ENCODE measurements at places on chromosomes 3 and 15.
A peak's percentile ranks its signal among the peaks of the same experiment; 100 is the strongest.

DNA sequence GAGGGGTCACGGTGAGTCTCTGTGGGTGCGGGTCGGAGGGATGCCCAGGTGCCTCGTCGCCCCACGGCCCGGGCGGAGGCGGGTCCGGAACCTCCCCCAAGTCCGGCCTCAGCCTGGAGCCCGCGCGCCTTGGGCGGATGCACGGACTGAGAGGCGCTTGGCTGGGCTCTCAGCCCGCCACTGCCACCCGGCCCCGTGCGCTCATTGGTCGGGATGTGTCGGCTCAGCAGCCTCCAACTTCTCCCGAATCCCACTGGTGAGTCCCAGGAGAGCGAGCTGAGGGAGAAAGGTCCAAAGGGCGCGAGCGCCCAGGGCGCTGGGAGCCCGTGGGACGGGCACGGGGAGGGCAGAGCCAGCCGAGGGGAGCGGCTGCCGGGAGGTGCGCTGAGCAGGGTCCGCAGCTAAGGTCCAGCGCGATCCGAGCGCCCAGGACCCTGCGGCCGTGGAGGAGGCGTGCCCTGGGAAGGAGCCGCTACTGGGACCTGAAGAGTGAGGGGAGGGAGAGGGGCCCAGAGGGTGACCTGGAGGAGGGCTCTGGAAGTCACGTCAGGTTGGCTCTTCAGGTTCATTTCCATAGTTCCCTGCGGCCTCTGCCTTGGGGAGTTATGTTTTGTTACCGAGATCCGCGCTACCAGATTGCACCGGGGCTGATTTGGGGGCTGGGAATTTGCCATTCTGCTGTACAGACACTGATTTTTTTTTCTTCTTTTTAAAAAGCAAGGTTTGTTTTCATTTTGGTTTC is at the start of gene MME:
TSS of gene MME (plus strand) at position 574 of the 742 bp plus-strand sequence. CDS start 3,849 bp downstream, outside the sequence.
- peak; percentile 66 for DNase-seq

DNA sequence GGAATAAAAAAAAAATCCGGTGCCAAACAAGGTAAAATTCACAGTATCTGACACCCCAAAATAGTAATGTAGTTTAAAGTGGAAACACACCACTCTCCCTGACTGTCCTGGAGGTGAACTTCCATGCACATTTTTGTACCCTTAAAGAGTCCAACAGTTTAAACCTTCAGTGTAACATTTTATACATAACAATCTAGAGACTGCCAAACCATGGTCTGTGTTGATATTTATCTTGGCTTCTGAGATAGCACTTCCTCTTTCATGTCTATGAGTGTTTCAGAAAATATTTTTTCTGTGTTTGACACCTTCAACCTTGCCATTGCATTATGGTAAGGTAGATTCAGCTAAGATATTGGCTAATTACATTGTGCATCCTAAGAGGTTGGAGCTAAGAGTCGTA is 13.9 kb downstream of the TMEM45A start:
- no peak for DNase-seq

- no peak for DNase-seq
These were observed 34.5 kb downstream of the VPS8 start for GRCh38 chr3:184846496-184846895.

GRCh38 chr15:83694536-83694935 is 40.6 kb downstream of the ADAMTSL3 start:
- no peak for DNase-seq

GRCh38 chr15:76274821-76275220 is 36.4 kb downstream of the ETFA start:
- DNase-seq: no peak

DNA sequence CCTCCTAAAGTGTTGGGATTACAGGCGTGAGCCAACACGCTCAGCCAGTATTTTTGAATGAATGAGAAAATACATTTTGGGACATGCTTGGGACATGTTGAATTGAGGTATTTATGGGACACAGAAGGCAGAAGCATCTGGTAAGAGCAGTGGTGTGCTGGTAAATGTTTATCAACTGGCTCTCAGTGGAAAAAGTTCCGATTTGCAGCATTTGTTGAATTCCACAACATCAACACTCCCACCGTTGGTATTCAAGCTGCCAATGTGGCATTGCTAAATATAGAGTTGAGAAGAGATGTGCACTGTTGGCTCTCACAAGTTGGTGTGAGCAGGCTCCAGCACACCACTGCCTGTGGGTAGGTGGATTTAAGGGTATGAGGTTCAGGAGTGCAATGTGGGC is 35.8 kb upstream of the LRRFIP2 start:
- DNase-seq: no peak

GRCh38 chr3:51389423-51390183 is 1.5 kb upstream of the RBM15B start:
- peak; percentile 55 for DNase-seq

DNA sequence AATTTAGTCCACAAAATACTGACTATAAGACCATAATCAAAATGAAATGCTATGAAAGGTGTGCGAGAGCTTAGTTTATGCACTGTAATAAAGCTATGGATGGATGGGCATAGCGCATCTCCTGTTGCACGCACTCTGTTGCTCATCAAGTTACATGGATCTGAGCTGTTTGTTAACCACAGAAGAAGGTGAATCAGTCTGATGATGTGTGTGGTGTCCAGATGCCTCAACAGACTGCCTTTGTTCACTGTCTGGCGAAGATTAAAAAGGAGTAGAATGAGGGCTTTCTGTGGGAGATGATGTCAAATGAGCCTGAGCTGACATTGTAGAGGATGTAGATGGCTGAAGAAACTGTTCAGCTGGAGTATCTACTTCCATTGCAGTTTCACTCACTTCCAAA is 36.1 kb downstream of the NSMCE3 start:
- no peak for DNase-seq

- no peak for DNase-seq
These were observed 15.7 kb upstream of the RPS27L start for GRCh38 chr15:63172851-63173451.

DNA sequence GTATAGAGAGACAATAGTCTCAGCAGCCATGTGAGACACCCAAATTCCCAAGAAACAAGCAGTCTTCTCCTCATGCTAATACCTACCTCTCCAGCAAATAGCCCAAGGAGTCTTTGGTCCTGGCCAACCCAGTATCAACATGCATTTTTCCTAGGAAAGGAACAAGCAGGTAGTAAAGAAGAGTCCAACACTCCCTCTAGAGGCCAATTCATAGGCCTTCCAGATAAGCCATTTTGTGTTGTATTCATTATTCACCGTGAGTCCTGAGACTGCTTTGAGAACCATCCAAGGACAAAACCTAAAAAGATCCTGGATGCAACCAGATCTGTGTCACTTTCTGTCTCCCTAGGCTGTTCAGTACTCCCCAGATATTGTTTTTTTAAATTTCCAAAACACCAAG is 63.6 kb upstream of the SNTN start:
- no peak for DNase-seq

GRCh38 chr15:75674366-75674765 is 26.7 kb downstream of the SNX33 start:
- no peak for DNase-seq

DNA sequence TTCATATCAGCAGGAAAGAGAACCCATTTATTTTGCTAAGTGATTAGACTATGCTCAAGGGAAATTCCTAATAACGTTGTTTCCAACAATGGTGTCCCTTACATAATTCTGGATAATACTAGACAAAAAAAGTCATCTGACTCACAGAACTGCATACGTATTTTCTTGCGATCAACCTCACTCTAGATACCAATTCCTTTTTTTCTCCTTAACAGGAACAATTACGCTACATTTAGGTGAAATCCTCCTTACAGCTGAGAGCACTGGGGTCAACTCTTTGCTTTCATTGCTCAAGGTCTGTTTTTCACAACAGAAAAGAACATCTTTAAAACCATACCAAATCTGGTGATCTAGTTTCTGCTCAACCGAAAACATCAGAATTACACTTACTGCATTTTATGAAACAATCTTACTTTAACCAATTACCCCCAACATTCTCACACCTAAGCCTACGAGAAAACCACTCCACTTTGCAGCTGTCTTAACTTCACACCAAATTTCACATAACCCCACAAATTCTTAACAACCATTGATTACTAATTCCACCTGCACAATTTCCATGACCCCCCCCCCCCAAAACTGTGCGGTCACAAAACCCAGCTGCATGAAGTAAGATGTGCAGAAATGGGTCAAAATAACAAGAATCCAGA is 61.2 kb upstream of the ICE2 start:
- no peak for DNase-seq

DNA sequence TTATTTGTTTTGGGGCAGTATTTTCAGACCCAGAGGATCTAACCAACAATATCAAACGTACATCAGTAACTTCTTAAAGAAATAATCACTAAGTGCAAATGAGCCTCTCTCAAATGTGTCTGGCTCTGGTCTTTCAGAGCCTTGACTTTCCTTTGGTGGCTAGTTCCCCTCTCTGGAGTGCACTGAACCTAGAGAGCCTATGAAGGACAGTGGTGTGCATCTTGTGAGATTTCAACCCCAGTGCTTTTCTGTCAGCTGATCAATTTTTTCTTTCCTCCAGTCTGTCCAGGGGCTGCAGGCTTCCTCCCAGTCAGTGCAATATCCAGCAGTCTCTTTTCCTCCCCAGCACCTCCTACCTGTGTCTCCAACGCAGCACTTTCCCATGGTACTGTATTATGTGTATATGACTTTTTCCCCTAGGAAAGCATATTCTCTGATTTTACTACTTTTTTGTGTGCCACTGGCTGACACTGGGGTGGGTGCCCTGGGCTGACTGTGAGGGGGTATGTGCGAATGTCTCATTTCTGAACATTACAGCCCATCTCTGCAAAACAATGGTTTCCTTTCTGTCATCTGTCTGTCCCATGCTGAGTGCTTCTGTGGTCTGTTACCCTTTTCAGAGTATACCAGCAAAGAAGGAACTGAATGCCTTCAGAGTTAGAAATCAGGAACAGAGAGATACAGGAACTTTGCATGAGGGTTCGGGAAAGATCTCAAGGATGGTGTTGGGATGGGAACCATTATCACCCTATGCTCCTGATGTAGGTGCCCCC is 98.8 kb downstream of the ARPP21 start:
- no peak for DNase-seq

DNA sequence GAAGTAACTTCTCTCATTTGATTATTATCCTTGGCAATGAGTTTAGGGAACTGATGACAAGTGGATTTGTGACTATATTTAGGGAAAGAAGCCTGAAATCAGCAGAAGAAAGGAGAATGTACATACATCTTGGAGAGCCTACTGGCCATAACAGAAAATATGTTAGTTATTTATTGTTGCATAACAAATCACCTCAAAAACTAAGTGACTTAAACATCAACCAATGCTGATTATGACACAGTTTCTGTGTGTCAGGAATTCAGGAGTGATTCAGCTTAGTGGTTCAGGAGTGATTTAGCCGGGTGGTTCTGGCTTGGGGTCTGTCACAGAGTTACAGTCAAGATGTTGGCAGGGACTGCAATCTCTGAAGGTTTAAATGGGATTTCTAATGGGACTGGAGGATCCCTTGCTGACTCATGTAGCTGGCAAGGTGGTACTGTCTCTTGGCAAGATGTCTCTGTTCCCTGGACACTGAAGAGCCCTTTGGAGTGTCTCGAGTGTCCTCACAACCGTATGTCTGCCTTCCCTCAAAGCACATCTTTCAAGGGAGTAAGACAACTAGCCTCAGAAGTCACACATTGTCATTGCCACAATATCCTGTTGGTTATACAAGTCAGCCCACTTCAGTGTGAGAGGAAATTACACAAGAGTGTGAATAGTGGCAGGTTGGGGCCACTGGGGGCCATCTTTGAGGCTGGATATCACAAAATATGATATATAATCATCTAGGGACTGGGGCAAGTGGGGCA is 248.9 kb downstream of the SV2B start:
- no peak for DNase-seq

DNA sequence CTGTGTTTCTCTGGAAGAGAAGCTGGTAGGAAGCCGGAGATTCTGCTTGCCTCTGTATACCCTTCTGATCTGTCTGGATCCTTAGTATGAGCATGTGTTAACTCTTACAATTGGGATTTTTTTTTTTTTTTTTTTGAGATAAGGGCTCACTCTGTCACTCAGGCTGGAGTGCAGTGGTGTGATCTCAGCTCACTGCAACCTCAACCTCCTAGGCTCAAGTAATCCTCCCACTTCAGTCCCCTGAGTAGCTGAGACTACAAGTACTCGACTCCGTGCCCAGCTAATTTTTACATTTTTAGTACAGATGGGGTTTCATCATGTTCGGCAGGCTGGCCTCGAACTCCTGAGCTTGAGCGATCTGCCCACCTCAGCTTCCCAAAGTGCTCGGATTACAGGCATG is 44.5 kb downstream of the RPN1 start:
- no peak for DNase-seq

DNA sequence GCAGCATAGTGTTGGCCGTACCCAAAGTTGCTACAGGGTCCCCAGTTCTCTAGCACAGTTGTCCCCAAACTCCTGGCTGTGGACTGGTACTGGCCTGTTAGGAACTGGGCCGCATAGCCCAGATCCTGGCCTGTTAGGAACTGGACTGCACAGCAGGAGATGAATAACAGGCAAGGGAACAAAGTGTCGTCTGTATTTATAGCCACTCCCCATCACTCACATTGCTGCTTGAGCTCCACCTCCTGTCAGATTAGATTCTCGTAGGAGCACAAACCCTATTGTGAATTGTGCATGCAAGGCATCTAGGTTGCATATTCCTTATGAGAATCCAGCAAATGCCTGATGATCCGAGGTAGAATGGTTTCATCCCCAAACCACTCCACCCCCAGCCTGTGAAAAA is 604.0 kb upstream of the LMCD1 start:
- DNase-seq: no peak

DNA sequence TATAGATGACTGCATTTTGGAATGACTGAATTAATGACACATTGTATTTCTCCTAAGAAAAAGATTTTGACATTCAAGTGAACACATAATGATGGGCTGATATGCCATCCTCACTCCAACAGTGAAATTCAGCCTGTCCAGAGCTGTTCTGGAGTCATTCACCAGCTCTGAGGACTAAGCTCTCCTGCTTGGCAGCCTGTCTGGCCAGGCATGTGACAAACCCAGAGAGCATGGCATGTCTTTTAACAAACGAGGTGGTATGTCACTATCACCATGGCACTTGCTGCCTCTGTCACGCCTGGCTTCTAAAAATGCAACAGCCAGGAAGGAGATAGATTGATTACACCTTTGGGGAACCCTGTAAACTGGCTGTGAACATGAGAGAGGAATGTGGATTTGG is 1.4 kb downstream of the ACTC1 start:
- no peak for DNase-seq

DNA sequence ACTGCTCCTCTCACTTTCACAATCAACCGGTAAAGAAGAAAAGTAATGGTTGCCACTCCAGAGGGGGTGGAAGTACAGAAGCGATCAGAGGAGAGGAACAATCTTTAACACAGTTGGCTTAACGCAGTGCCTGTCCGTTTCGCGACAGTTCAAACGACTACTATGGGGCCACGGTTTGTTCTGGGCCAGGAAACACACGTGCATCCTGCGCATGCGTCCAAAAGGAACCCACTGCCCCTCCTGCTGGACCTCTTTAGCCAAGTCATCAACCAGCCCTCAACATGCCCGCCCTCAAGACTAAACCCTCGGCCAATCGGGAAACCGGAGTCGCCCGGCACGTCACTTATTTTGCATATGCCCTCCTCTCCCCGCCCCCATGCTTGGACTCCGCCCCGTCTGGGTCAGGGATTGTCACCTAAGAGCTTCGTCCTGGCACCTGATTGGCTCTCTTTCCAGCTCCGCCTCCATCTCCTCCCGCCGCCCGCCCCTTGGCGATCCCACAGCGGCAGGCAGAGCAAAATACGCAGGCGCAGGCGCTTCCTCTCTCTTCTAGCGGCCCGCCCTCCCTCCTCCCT is 345 bp upstream of the CDV3 start:
- DNase-seq: peak; percentile 94

All from HTR-8/SVneo (cell line).